ENCODE measurements at places on chromosomes 6 and 20.

GRCh38 chr20:34978092-34978744, 22.6 kb downstream of the MYH7B start:
- DNase-seq, result no peak

DNA sequence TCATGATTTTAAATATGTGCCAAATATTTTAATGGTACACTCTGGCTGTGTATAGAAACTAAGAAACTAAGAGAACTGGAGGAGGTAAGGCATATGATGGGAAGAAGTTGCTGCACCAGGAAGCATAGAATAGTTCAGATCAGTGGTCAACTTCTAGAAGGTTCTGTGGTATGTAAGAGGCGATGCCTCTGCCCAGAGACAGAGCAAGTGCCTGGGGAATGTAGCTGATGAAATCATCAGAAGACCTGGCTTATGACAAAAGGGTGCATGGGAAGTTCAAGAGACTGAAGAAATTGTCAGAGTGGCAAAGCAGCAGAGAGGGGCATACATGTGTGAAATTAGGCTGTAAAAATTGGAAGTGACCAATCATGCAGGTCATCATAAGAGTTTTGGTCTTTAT, 580.8 kb downstream of the BMP2 start:
- peak; percentile 0 for DNase-seq

GRCh38 chr20:12171923-12172524, 254.3 kb downstream of the BTBD3 start:
- peak; percentile 65 for DNase-seq

- DNase-seq, result no peak
Measured at GRCh38 chr6:132684272-132684671, 25.3 kb upstream of the TAAR1 start.

- DNase-seq, result no peak
Measured at GRCh38 chr6:34795836-34796425, 4.0 kb downstream of the BLTP3A start.

- DNase-seq, result no peak
Measured at GRCh38 chr20:10385850-10386544, 48.0 kb downstream of the MKKS start.

- no peak for DNase-seq
Measured at GRCh38 chr6:111210194-111210728, 123.0 kb downstream of the SLC16A10 start.

DNA sequence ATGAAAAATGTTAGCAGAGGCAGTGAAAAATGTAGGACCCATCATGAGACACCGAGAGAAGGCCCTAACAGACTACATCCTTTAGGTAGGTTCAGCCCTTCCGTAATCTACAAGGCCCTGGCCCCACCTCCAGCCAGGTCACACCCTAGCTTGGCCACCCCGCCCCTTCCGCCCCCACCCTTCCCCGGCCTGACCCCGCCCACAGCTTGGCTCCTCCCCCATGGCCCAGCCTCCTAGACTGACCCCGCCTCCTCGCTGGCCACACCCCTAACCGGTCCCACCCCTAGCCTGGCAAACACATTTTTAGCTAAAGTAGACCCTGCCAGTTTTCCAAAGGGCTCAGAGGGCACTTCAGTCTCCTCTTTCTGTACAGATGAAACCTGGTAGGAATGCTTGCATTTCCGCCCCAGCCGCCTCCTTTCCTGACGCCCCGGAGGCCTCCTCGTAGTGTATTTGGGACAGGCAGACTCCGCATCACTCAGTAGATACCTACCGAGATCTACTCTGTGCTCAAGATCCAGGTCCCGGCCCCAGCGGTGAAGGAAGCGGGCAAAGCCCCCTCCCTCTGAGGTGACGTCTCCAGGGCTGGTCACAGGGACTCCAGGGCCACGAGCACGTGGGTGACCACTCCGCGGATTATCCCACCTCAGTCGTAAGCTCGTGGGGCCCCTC, 443.5 kb downstream of the PREX1 start:
- DNase-seq, result no peak

GRCh38 chr6:156963712-156964700, 186.8 kb downstream of the ARID1B start:
- DNase-seq, result no peak

DNA sequence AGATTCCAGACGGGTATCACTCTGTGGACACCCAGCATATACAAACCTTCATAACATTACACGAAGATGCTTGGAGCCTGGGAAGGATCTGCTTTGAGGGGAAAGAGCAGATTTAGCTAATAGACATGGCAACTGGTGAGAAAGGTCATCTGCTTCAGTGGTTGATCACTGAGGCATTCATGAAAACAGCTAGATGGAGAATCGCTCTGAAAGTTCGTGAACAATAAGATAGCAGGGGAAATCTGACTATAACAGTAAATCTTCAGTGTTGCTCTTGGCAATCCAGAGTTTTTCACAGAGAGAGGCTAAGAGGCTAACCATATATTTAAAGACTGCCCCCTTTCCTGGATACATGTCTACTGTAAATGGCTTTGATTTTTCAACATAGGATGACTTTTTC, 245.3 kb downstream of the FARS2 start:
- DNase-seq, result no peak

GRCh38 chr20:5056801-5057599, 55.7 kb upstream of the SLC23A2 start:
- no peak for DNase-seq

DNA sequence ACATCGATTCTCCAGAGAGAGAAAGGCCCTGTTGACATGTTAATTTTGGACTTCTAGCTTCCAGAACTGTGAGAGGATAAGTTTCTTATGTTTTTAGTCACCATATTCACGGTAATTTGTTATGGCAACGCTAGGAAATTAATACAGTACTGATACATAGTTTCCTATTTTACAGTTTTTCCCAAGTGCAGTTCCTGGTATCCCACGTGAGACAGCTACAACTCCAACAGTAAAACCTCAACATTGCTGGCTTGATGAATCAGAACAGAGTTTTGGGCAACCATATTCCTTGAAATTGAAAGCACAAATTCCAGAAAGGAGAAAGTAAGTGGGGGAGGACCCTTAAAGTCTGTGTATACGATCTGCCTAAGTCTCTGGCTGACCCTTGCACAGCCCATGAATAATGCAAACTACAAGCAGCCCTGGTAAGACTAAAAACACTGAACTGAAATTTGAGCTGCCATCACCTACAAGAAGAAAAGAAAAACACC, 505.1 kb upstream of the NRSN1 start:
- DNase-seq, result no peak

GRCh38 chr6:168464546-168464945, 23.6 kb downstream of the SMOC2 start:
- DNase-seq, result no peak

DNA sequence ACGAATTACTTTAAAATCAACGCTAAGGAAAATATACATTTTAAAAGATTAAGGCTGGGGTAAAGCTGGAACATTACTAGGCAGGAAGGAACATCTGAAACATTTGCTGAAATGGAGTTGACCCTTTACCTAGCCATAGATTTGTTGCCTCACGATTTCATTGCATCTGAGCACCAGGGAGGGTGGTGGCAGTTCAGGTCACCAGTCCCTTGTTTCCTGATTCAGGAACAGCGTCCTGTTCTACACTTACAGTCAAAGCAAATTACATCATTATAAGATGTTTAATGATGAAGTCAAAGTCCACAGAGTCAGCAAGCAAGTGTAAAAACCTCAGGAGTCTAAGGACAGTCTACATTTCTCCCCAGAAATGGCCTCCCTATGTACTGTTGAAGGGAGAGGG, 9.0 kb upstream of the MICA start:
- no peak for DNase-seq

DNA sequence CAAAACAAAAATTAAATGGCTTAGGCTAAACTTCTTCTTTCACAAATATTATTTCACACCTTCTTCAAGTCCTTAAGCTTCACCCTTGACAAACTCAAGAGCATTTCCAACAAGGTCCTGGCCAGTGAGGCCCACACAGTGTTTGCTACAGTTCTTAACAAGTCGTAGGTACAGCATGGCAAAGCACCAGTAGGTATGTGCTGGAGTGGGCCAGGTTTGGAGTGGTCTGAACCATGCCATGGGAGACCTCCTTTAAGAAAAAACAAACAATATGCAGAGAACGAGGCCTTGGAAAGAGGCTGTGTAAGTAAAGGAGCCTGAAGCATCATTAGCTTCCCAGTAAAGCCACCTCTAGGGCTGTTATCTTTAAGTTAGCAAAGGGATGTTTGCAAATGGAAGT, 154.3 kb upstream of the SNX9 start:
- DNase-seq, result no peak

GRCh38 chr20:23970049-23970448, 18.5 kb downstream of the GGTLC1 start:
- no peak for DNase-seq

DNA sequence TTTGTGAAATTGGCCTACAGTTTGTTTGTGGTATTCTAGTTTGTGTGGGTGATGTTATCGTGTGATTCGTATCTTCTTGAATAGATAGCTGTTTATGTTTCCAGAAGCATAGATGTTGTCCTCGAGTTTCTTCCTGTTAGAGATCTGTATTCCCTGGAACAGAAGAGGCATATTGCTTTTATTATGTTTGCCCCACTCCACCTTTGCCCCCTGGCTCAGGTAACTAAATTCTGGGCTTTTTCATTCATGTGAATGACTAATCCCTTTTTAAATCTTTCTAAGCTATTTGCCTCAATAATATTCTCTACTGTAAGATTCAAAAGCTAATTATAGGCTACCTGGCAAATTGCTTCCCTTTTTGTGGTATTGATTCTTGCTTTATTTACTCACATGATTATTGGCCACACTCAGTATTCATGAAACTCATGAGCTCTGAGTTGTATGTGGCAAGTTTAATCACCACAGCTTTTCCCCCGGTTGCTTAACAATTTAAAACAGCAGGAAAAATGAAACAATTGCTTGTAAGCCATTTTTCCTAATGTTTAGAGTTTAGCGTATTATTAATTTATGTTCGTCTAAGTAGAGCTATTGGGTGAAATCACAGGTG, 12.6 kb downstream of the RNF217 start:
- DNase-seq, result no peak

DNA sequence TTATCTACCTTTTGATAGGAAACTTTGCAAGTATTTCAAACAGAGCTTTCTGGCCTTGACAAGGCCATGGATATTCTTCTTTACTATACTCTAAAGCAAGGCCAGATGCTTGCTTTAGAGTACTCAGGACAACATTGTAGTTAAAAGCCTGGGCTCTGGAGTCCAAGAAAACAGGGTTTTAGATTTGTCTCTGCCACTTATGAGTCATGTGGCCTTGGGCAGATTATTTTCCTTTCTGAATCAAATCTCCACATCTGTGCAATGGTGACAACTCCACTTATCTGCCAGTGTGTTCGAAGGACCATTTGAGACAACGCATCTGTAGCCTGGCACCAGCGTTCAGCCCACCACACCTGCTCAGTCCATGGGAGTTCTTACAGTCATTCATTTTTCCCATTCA, 265.9 kb upstream of the RIN2 start:
- DNase-seq, result no peak

DNA sequence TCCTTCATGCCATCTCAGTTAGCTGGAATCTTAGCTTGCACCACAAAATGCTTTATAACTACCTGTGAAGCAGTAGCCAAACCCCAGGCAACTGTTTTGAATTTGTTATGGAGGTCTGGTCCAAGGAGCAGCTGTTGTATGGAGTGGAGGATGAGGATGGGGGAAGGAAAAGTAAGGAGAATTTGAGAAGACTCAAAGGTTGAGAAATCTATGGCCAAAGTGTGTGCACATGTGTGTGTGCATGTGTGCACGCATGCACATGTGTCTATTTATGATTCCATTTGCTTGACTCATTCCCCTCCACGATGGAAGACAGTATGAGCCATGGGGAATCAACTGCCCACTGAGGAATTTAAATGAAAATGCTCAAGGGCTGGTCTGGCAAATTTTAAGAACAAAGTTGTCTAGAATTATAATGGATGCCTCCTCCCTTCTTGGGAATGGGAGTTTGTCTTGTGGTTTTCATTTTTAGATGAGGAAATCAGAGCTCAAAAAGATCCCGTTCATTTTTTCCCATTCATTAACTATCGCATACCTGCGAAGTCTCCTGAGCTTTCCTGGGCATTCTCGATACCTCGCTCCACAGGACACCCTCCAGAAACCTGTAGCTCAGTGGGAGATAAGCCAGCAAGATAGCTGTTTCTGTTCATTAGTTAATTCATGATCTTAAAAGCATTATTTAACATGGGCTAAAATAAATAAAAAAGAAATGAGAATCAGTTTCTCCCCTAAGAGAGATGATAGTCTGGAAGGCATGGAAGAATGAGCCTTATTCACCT, 152.3 kb upstream of the NEDD9 start:
- no peak for DNase-seq

DNA sequence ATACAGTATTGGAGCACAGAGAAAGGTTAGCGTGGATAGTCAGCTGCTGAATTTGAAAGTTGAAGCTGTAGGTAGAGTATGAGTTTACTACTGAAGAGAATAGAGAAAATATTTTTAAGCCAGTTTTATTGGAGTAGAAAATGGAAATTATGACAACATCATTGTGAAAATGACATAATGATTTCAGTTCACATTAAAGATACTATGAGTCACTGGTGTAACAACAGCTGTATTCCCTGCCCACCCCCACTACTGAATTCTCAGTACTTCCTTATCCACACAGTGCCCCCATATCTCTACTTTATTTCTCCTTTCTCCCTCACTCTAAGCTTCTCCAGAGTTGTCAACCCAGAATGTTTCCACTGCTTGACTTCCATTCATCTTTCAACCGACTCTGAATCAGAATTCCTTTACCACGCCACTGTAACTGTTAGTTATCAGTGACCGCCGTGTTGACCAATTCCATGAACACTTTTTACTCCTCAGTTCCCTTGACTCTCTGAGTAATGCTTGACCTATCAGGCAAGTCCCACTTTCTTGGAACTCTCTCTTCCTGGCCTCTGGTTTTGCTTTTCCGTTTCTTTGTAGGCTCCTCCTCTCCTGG, 139.6 kb downstream of the AIG1 start:
- DNase-seq, result no peak

DNA sequence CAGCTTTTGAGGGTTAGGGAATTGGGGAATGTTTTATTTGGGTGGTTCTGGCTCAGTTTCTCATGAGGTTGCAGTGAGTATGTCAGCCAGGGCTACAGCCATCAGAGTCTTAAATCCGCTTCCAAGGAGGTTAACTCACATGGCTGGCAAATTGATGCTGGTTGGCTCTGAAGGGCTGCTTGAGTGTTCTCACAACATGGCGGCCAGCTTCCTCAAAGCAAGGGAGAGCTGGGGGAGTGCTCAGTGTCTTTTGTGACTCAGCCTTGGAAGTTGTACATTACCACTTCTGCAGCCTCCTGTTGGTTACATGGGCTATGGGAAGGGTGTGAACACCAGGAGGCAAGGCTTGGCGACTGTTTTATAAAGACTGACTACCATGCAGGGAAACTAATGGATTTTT, 17.8 kb upstream of the PPP1R3G start:
- no peak for DNase-seq

Measured in non-pigmented ciliary epithelial cell (primary cell).